A673 (cell line): ENCODE measurements at places on chromosomes 1 and 21. TPM values are rescaled to one million over a fixed set of nuclear protein-coding genes. Genes with fewer than 3 reads are reported as not detected.
A peak's percentile ranks its signal among the peaks of the same experiment; 100 is the strongest.

GRCh38 chr1:150269451-150269850, 635 bp upstream of the APH1A start:
- DNase-seq, result no peak

GRCh38 chr1:15207829-15208429, 39.1 kb upstream of the FHAD1 start:
- no peak for DNase-seq

DNA sequence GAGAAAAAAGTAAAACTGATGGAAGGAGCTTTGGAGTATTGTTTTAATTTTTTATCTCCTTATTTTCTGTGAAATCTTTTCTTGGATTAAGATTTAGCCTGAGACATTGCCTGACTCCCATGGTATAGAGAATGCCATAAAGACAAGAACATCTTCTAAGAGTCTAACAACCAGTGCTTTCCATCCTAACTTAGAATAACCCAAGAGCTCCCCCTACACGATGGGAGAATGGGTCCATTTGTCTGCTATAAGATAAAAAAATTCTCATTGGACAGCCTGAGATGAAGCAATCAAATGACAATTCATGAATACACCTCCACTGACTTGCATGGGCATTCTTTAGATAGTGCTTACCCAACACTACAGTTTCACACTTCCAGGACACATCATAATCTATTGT, 478.1 kb downstream of the TTLL7 start:
- DNase-seq, result peak; percentile 23

- DNase-seq, result no peak
Observed at GRCh38 chr21:46361176-46361575, 37.2 kb downstream of the PCNT start.

- no peak for DNase-seq
Observed at GRCh38 chr1:208475951-208476845, 232.0 kb upstream of the PLXNA2 start.

The PTAFR gene
- total RNA-seq, result 0.09 and 0.11 TPM in 2 replicates
